Hematopoietic multipotent progenitor cell treated with erythropoietin and hydrocortisone succinate and interleukin-3 and kit ligand, for 8 days (in vitro differentiated cells): ENCODE measurements at places on chromosomes 3 and 15.
A peak's percentile ranks its signal among the peaks of the same experiment; 100 is the strongest.

DNA sequence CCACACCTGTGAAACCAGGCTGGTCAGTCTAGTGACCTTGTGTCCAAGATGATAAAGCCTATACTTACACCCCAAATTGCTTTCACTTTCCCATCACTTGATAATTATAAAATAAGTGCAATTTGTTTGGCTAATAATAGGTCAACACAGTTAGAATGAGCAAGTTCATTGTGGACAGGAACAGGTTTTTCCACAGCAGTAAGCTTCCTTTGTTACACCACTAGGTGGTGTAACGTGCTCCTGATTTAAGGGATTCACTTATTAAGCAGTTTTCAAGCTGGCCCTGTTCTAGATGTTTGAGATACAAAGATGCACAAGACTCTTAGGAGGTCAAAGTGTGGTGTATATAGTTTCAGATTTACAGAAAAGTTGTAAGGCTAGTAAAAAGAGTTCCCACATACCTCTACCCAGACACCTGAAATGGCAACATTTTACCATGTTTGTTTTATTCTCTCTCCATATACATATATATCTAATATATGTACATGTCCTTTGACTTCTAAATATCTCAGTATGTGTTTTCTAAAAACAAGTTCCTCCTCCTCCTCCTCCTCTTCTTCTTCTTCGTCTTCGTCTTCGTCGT lies 6.8 kb upstream of the MFSD1 start:
- peak; percentile 69 for DNase-seq

DNA sequence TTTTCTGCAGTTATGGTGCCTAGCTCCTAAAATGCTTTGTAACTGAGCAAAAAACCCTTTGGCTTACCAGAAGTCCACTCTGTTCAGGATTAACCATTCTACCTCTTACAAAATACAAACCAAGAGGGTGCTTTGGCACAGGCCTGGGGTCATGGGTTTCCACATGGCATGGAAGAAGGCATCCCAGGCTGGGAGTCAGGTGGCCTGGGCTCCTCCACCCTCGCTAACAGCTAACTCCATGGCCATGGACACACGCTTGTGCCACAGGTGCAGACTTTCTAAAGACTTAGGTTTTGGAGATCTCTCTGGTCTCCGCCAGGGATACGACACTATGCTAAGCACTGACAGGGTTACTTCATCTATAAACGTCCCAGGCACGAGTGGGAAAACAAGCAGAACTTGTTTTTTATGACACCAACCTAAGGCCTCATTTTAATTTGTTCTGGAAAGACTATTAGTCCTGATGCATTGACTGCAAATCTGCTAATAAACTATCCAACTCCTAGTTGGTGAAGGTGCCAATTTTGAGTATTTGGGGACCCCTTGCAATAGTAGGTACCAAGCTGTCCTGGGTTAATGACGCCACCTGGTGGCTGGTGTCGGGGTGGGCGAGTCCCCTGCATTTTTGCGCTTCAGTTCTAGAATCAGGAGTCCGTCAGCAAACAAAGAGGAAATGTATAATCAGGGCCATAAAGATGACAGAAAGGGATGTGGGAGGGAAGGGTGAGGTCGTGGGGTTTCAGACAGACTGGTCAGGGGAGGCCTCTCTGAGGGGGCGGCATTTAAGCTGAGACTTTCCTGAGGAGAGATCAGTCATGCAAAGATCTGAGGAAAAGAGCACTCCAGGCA lies 10.3 kb upstream of the ALDH1A3 start:
- DNase-seq, result peak; percentile 6

- DNase-seq, result no peak
Measured at GRCh38 chr15:25439369-25439836, 579 bp upstream of the UBE3A start.

DNA sequence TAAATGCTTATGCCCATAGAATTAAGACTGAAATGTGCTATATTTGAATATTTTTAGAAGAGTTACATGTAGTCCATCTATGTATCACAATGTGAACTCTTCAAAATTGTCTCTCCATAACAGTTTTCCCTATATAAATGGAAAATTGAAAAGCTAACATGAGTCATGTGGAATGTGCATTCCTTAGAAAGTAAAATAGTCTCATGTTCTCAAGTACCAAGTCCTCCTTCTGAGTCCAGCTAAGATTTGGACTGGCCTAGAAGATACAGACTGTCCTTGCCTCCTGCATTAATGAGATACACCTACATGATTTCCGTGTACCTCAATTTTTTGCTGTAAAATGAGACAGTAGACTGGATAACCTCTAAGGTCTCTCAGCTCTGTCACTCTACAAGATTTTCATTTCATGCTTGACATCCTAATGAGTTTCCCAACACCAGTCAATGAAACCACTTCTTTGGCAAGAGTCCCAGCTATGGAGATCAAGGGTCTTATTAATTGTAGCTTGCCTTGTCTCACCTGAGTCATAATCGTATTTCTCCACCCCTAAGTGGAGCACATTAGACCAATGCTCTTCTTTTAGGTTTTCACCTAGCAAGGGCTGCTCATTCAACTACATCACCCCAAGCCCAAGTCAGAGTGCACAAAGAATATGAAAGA lies 350.6 kb upstream of the IL12A start:
- no peak for DNase-seq

DNA sequence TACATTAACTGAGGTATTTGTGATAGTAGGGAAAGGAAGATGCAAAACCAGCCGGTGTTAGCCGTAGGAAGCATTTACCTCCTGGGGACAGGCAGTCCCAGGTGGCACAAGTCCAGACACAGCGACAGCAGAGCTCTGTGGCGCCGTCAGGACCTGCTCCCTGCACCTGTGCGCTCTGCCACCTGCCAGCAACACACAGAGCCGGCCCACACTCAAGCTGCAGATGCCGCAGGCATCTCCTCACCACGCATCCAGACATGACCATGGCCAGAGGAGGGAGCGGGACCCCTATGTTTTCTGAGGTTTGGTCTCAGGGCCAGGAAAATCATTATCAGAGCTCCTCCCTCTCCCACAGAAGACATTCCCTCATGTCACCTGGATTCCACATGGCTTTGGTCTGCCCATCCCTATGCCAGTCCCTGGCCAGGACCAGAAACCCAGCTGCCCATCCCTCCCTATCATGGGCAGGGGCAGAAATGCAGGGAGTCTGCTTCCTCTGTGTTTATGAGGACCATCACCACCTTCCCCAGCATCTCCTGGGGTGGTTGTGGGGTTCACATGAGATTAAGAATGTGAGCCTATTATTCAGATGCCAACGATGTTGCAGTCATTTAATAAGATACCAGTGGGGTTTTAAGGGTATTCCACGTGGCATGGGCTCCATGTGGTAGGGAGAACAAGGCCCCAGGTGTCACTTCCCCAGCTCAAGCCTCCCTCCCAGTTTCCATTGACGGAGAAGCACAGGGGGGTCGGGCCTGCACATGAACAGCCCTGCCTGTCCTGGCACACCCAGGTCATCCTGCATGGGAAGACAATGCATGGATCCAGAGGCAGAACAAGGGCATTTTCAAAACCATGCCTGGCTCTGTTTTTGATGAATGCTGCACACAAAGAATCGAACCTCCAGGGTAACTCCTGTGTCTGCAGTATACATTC lies 251.1 kb downstream of the OCA2 start:
- DNase-seq, result no peak

GRCh38 chr15:26394801-26395200 lies 378.1 kb downstream of the GABRB3 start:
- no peak for DNase-seq

- no peak for DNase-seq
Measured at GRCh38 chr3:97232393-97233034, 418.1 kb downstream of the EPHA6 start.

- DNase-seq, result no peak
Measured at GRCh38 chr15:27220199-27220598, 249.2 kb downstream of the GABRG3 start.

GRCh38 chr3:186283096-186283495 lies 78.9 kb downstream of the DGKG start:
- no peak for DNase-seq

DNA sequence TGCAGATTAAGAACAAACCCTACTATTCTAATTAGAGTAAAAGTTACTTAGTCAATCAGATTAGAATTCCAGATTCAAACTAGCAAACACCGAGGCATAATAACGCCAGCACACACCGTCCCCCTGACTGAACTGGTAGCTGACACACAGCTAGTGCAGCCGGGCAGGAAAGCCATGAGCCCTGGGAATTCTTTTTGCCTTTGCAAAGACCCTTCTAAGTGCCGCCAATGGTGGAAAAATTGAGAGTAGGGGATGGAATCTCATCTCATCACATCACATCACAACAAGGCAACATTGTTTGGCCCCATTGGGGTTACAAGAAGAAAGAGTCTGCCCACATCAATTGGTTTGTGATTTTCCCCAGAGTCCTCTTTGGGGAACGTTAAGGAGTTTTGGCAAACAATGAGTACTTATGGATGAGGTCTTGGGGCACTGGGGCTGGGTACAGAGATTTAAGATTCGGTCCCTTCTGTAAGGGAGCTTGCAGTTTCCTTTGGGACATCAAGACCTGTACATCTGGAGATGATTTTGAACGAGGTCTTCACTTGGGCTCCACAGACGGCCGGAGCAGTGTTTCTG lies 120.4 kb upstream of the MEF2A start:
- no peak for DNase-seq

DNA sequence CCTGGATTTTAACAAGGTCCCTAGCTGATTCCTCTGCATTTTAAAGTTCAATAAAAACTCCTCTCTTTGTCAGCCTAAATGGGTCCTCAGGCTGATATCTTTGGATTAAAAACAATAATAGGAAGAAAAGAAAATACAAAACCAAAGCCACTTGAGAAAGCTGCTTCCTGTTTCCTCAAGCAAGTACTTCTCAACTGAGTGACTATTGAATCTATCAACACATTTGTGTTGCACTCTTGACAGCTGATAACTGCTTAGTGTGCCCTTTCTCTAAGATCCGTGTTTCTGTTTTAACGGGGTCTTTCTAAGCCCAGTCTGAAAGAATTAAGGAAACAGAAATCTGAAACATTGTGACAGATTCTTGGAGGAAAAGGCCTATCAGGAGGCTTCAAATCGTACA lies 410.7 kb downstream of the GRM7 start:
- DNase-seq, result no peak

- DNase-seq, result no peak
Measured at GRCh38 chr15:73756947-73757513, 3.9 kb upstream of the INSYN1 start.

DNA sequence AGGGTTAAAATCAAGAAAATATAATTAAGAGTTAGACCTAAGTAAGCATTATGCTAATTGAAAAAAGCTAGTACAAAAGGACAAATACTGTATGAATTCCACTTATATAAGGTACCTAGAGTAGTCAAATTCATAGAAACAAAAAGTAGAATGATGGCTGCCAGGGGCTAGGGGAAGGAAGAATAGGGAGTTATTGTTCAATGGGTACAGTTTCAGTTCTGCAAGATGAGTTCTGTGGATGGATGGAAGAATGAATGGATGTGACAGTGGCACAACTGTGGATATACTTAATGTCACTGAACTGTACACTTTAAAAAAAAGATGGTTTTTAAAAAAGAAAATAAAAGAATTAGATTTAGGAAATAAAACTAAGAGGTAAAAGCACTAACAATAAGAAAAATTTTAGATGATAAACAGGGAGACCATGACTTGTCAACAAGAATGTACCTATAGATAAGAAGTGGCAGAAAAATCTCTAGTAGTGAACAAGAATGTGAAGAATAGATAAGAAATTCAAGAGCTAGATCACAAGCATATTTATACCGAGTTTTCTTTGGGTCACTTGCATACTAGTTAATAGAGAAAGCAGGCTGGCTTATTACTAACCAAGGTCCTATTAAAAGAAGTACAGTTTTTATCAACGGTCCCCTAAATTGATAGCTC lies 5.5 kb downstream of the IFT80 start:
- DNase-seq, result peak; percentile 87

DNA sequence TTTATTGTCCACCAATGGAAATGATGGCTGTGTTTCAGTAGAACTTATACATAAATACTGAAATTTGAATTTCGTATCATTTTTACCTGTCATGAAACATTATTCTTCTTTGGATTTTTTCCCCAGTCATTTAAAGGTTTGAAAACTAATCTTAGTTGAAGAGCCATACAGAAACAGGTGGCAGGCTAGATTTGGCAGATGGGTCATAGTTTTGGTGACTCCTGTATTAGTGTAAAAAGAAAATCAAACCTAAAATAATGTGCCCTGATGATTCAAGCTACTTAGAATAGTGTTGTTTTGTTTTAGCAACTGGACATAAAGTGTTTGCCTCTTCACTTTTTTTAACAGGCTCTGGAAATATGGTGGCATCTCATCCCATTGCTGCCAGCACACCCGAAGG lies 68.9 kb downstream of the SIDT1 start:
- DNase-seq, result no peak

- DNase-seq, result no peak
Measured at GRCh38 chr3:123953735-123954134, 7.3 kb downstream of the CCDC14 start.

GRCh38 chr3:61928776-61929314 lies 367.5 kb downstream of the PTPRG start:
- DNase-seq, result no peak

DNA sequence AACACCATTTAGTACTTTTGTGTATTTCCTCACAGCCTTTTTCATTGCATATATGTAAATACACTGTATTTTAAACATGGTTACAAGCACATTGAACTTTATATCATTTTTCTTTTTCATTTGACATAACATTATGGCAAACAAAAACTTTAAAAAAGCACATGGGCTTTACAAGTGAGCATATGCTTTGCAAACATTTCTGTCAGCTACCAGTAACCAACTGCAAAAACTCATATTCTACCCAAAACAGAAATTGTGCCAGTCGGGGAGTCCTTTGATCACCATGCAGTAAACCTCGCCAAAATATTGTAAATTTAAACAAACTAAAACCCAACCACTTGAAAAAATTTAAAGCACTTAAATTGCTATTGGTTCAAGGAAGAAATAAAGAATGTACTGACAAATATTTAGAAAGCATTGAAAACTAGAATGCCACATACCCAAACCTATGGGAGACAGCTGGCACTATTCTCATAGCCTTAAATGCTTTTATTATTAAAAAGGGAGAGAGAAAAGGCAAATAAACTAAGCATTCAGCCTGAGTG lies 24.4 kb downstream of the ZNF710 start:
- DNase-seq, result no peak

DNA sequence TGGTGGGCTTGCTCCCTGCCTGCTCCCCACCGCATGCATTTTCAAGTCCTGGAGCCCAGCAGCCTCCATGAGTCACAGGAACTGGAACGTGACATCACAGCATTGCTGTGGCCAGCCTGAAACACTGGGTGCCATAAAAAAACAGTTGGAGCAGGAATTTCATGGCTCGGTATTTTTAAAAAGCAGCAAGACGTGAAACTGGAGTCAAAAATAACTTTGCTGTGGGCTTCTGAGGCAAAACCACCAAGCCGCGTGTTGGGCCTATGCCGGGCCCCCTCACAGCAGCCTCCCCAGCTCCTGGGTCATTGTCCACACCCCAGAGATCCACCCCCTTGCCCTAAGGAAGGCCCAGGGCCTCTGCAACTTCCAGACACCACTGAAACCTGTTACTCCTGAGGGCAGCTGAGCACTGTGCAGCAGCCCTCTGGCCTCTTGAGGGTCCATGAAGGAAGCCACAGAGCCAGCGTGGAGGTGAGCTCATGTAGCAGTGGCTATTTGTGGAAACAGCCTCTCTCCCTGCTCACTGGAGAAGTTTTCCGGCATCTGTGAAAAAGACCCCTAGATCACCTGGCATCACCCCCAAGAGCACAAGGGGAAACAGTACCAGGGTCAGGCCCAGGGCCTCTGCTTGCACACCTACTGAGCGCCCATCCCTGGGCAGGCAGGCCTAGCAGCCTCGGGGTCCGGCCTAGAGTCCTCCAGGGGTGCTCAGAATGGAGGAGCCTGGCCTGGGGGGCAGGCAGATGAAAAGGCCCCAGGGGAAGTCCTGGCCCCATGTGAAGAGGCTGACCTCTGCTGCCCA lies 34.0 kb upstream of the DUSP7 start:
- no peak for DNase-seq

- DNase-seq, result peak; percentile 58
Measured at GRCh38 chr3:32340039-32340438, 51.6 kb upstream of the CMTM7 start.
